Thymus (tissue), 14 donors: ENCODE measurements at places on chromosomes 12 and 14. TPM values are rescaled to one million over a fixed set of nuclear protein-coding genes. Genes with fewer than 3 reads are reported as not detected.

Gene KRT75
- 0.14 TPM for total RNA-seq

Gene CCDC38
- total RNA-seq, result 0.05 TPM

Gene DEGS2
- 0.38 TPM for total RNA-seq

Gene SSPN
- total RNA-seq, result 4.0 TPM

Gene KCNC2
- 0.05 TPM for total RNA-seq

Gene RHOF
- total RNA-seq, result 33.3 TPM

Gene BMP4
- total RNA-seq, result 0.99 TPM

Gene IRAK3
- 2.5 TPM for total RNA-seq
